ENCODE measurements at places on chromosomes 5 and 9.

DNA sequence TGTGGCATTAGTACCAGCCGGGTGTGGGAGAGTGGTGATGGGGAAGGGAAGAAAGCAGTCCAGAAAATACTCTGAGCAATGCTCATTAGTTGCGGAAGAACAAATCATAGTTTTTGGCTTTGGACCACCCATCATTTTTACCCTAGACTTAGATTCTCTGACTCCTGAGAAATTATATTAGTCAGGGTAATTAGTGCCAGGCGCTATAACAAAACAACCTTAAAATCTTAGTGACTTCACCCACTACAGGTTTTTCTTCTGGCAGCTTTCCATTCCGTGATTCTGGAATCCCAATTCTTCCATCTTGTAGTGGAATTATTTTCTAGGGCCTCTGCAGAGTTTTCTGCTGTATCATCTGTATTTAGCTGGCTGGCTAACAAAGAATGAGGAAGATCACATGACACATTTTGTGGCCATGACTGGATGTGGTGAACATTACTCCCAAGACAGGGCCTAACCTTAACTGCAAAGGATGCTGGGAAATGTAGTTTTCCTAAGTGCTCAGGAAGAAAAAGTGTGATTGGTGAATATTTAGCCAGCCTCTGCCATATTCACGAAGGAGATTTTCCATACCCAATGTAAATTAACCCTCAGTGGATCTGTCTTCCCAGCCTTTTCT lies 373.0 kb upstream of the MEF2C start:
- peak; percentile 2 for DNase-seq

DNA sequence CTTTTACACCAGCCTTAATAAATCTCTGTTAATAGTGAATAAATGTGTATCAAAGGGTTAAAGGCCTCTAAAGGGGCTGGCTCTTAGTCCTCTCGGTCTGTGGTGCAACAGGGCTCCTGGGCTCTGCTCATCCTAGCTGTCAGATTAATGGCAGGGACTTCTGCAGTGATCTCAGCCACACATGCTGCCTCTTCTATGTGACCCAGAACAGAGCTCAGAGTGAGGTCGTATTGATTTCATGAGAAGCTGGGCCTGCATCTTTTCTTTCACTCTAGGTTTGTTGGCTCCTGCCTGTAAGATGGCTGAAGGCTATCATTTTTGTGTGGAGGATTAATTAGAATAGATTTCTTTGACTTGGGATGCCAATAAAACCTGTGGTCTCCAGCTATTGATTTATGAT lies 165.0 kb upstream of the GLRA1 start:
- no peak for DNase-seq

DNA sequence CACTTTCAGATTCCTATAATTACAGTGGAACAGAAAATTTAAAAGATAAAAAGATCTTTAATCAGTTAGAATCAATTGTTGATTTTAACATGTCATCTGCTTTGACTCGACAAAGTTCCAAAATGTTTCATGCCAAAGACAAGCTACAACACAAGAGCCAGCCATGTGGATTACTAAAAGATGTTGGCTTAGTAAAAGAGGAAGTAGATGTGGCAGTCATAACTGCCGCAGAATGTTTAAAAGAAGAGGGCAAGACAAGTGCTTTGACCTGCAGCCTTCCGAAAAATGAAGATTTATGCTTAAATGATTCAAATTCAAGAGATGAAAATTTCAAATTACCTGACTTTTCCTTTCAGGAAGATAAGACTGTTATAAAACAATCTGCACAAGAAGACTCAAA lies 29.5 kb downstream of the ZFYVE16 start:
- DNase-seq: no peak

DNA sequence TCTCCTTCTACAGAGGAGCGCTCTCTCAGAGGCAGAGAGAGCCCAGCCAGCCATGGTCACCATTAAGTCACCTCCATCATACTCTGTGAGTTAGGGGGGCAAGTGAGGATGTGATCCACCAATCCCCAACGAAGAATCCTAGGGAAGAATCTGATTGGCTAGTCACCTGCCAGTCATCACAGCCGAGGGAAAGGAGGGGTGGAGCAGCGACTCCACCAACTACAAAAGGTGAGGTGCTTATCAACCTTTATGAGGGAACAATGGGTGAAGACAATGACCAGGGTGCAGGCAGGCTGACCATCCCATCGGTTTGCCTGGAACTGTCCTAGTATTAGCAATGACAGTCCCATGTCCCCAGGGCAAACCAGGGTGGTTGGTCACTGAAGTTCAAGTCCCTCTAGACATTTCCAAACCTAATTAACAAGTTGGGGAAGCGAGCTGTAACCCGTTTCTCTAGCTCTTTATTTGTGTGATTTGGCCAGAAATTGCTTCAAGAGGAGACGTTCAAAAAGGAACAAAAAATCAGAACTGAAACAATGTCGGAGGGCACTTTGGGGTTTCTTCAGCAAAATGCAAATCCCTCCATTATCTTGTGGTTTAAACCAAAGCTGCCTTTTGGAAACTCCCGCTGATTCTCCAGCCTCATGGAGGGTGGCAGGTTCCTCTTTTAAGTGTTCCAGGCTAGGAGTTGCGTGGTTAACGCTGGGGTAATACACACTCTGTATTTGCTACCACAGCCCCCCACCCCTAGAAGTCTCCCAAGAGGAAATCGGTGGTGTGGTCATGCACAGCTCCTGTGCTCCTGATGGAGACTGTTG lies 18.8 kb upstream of the FCN1 start:
- DNase-seq: no peak

- DNase-seq: no peak
Measured at GRCh38 chr9:91428927-91429351, 5.3 kb upstream of the NFIL3 start.

- DNase-seq: no peak
Measured at GRCh38 chr9:119322184-119322583, 47.1 kb downstream of the BRINP1 start.

GRCh38 chr5:14204785-14205321 lies 61.7 kb downstream of the TRIO start:
- peak; percentile 94 for DNase-seq

GRCh38 chr5:127311781-127312525 lies 21.4 kb downstream of the MEGF10 start:
- peak; percentile 64 for DNase-seq

DNA sequence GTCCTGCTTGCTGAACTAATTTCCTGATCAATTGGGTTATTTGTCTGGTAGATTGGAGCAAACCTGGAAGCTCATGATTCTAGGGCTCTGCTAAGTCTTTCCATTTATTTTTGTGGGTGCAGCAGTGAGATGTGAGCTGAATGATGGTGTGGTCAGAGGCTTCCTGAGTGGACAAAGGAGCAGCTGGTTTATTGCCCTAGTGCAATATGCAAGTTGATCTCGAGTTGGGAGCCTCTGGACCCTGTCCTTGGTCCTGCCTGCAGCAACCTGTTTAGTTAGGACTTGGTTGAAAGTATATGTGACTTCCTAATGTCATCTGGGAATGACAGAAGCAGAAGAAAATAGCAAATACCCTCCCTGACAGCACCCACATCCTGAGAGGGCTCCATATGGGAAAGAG lies 4.2 kb upstream of the UNC5A start:
- no peak for DNase-seq

DNA sequence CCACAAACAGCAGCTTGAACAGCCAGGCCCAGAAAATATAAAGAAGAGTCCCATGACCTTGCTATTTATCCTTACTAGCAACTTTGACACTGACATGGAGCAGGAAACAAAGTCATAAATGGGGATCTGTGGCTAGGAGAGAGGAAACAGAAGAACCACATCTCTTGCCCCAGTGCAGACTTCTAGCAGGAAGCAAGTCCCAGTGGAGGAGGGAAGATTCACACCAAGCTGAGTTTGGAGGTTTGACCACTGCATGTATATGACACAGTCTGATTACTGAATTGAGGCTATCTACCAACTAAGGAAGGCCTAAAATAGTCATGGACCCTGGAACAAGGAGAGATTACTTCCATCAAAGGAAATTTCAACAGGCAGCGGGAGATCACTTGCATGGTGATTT lies 51.4 kb downstream of the CDH6 start:
- DNase-seq: no peak

- DNase-seq: peak; percentile 38
Measured at GRCh38 chr5:180201051-180201987, 7.7 kb downstream of the RASGEF1C start.

Measured in NCI-H2081 (cell line).